ENCODE measurements at places on chromosomes 3 and 15.

DNA sequence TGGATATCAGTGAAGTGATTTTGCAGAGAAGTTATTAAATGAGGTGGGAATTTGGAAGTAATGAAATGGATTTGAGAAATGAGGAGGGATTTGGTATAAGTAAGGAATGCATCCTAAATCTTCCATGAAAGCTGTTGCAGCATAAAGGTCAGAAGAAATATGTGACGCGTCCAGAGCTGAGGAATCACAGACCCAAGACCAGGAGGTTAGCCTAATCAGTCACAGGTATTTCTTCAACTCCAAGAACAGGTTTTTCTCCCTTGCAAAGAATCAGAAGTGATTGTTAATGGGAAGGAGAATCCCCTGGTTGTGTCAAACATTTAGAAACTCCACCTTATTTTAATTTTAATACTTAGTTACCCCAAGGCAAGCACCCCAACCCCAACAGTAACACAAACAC is 253.2 kb downstream of the MEX3B start:
- DNase-seq: no peak

DNA sequence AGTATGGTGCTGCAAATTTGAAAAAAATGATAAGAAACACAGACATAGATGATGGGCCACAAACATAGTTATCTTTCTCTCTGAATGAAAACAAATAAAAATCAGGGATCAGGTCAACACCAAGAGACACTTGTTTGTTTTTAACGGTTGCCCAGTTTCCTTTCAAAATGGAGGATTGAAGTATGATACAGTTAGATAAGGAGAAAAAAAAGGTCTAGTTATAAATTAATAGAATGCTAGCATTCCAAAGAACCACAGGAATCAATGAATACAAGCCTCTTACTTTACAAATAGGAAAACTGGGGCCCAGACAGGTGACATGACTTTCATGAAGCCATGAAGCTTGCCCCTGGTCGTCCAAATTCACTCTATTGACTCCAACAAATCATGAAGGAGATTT is 305.1 kb downstream of the ZNF621 start:
- DNase-seq: no peak

GRCh38 chr3:136279092-136279491 is 29.0 kb downstream of the PCCB start:
- DNase-seq: no peak

- DNase-seq: no peak
Measured at GRCh38 chr3:139230391-139230790, 113.4 kb upstream of the MRPS22 start.

GRCh38 chr3:149970716-149971402 is at the start of gene PFN2:
Gene PFN2, minus strand, starts transcription at chr3:149970895. Its CDS starts 39 bp downstream, at chr3:149970856.
- peak; percentile 49 for DNase-seq

DNA sequence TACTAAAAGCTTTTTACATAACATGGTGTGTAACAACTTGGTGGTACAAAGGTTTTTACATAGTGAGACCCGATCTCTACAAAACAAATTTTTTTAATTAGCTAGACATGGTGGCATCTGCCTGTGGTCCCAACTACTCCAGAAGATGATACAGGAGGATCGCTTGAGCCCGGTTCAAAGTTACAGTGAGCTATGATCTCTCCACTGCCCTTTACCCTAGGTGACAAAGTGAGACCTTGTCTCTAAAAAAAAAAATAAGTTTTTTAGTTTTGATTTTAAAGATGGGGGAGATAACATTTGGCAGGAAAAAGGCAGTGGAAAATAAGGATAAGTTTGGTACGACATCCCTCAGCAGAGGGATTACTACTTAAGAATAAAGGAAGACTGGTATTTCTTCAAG is 5.9 kb downstream of the FAM162A start:
- DNase-seq: no peak
